Hematopoietic multipotent progenitor cell treated with erythropoietin and hydrocortisone succinate and interleukin-3 and kit ligand, for 17 days (in vitro differentiated cells): ENCODE measurements at places on chromosomes 1 and 21.
A peak's percentile ranks its signal among the peaks of the same experiment; 100 is the strongest.

DNA sequence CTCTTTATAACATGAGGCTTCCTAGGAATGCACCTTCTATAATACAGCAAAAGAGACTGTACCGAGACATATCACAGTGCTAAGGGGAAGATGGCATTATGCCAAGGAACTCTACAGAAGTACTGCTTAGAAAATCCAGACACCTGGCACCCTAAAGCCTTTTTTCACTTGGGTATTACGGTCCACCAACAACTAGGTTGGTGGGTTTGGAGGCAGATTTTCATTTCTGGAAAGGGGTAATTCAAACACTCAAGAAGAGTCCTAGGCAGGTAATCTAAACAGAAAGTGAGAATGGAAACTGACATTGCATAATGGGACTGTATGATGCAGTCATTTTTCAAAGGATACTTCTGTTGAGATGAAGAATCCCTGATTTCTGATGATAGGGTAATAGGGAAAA is 19.6 kb downstream of the SCMH1 start:
- DNase-seq, result no peak

- DNase-seq, result no peak
These were observed 339.8 kb downstream of the PRDM2 start for GRCh38 chr1:14039582-14040430.

- DNase-seq, result no peak
These were observed 6.4 kb upstream of the SPATC1L start for GRCh38 chr21:46190491-46191131.

- DNase-seq, result no peak
These were observed 311.0 kb downstream of the PTPRU start for GRCh38 chr1:29547300-29547699.

DNA sequence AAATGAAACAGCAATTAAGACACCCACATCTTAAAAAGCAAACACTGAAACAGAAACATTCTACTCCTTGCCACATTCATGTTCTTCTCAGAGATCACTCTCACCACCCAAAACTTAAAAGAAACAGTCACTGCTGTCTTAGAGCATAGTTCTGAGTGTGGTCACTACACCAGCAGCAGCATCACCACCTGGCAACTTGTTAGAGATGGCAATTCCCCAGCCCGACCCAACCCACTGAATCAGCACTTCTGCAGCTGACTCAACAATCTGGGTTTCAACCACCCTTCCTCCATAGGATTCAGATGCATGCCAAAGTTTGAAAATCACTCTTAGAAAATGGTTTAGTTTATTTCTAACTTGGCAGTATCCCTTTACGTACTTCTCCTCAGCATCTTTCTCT is 126.1 kb downstream of the CDC42BPA start:
- peak; percentile 89 for DNase-seq

DNA sequence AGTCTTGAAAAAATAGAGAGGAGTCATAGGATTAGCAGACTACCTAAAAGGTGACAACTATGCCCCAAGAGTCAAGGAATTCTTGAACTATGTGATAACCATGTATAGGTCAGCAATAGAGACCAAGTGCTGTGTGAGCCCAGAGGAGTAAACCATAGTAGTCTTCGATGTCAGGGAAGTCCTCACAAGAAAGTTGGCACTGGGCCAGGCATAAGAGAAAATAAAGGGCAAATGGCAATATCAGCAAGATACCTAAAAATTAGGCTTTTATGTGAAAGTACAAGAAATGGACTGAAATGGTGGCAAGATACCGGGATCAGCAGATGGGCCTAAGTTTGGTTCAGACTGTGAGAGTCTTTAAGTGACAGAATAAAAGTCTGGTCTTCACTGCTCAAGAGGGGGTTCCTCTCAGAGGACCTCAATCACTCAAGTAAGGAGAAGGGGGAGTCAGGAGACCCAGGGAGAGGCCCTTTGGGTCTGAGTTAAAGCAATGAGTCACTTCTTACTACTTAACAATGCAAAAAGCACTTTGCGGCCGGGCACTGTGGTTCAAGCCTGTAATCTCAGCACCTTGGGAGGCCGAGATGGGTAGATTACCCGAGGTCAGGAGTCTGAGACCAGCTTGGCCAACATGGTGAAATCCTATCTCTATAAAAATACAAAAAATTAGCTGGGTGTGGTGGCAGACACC is 95.0 kb downstream of the TEX35 start:
- peak; percentile 12 for DNase-seq

- no peak for DNase-seq
These were observed 29.1 kb upstream of the C21orf91 start for GRCh38 chr21:17848228-17848627.

DNA sequence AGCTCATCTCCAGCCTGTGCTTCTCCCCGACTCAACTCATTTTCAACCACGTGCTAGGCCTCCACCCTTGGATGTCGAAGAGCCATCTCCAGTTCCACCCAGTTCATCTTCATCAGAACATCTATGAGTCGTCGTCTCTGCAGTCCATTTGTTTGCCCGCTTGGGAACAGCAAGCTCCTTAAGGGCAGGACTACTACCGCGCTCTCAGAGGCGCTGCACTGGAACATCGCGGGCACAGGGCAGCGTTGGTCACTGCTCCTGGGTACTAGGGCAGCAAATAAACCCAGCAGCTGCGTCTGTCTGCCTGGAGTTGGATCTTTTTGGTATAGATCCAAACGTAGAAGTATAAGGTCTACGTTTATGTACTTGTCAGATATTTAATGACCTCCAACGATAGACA is 478 bp upstream of the PRDM2 start:
- no peak for DNase-seq

- DNase-seq, result no peak
These were observed 240.5 kb upstream of the SNX7 start for GRCh38 chr1:98421085-98421435.

DNA sequence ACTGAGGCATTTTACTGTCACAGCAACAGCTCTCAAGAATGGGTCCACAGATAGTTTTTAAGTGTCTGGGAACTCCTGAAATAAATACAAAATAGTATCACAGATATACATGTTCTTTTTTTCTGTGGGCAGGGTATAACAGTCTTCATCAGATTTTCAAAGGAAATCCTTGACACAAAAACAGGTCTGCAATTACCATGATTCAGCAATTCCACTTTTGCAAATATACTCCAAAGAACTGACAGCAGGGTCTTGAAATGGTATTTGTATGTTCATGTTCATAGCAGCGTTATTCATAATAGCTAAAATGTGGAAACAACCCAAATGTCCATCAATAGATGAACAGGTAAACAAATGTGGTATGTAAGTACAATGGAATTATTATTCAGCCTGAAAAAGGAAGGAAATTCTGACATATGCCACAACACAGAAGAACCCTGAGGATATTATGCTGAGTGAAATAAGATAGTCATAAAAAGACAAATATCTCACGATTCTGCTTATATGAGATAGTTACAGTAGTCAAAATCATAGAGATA is 85.0 kb downstream of the EPS15 start:
- no peak for DNase-seq

DNA sequence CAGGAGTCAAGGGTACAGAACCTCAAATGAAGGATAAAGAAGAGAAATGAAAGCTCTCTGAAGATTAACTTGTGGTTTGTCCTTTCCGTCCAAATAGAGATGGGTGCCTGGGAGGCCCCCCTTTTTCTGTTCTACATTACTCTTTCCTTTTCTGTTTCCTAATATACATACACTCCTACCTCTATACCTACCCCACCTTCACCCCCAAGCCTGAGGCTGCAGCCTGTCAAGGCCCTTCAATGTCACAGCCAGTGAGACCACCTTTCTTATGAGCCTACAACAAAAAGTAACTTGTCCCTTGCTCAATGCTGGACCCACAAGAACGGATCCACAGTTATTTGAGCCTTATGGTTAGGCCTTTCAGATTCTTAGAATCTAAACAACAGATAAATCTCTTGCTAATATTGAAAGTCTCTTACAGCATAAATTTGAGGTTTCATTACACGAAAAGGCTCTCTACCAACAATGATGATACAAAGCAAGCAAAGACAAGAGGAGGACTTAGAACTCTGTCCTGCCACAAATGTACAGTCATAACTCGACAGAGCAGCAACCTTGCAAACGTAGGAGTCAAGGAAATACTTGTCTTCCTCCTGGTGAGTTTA is 4.1 kb upstream of the TRAF3IP3 start:
- DNase-seq, result no peak
